ENCODE measurements at places on chromosomes 3 and 15. TPM values are rescaled to one million over a fixed set of nuclear protein-coding genes. Genes with fewer than 3 reads are reported as not detected.
A peak's percentile ranks its signal among the peaks of the same experiment; 100 is the strongest.

GRCh38 chr15:48643776-48644466 is 1.6 kb downstream of the FBN1 start:
- DNase-seq = peak; percentile 66

The ATP13A5 gene
- 0.70 TPM for polyA plus RNA-seq

The CDHR4 gene
- polyA plus RNA-seq = 0.15 TPM

The PP2D1 gene
- polyA plus RNA-seq = 0.17 TPM

The NOX5 gene
- 0.07 TPM for polyA plus RNA-seq

DNA sequence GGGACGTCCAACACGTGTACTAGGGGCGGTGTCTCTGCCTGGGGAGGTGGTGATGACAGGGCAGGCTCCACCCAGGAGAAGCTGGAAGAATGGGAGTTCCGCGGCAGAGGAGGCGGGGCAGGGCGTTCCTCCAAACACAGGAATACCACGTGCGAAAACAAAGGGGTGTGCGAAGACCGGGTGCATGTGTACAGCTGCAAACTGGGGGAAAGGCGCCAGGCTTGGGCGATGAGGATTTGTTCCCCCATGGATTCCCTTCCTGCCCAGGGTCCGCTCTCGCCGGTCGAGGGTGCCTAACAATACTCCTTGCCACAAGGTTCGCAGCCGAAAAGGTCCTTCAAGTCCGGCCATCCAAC is 500 bp upstream of the ZSCAN2 start:
- peak; percentile 90 for DNase-seq

The C15orf40 gene
- 12.2 TPM for polyA plus RNA-seq

GRCh38 chr15:27694506-27695087 is 404.5 kb downstream of the OCA2 start:
- DNase-seq = no peak

DNA sequence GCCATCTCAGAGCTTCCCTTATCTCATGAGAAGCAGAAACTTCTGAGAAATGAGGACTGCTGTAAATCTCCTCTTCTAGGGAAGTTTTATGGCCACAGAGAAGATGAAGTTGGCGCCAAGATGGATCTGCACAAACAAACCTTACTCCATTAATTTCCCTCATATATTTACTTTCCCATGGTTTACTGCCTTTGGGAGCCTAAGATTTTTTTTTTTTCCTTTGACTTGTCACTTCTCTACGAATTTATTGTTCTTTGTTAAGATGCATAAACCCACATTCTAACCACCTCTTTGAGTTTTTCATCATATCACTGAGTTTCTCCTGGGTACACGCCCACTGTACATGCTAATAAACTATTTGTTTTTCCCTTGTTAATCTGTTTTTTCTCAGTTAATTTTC is 21.5 kb upstream of the NPTN start:
- DNase-seq = no peak

The TMEM207 gene
- not detected for polyA plus RNA-seq

The ZNF80 gene
- polyA plus RNA-seq = not detected

- no peak for DNase-seq
Measured at GRCh38 chr3:170482199-170482598, 63.5 kb downstream of the CLDN11 start.

The CD96 gene
- polyA plus RNA-seq = 0.48 TPM

The PLD1 gene
- 12.4 TPM for polyA plus RNA-seq

GRCh38 chr3:51722362-51722761 is 15.5 kb downstream of the GRM2 start:
- no peak for DNase-seq

DNA sequence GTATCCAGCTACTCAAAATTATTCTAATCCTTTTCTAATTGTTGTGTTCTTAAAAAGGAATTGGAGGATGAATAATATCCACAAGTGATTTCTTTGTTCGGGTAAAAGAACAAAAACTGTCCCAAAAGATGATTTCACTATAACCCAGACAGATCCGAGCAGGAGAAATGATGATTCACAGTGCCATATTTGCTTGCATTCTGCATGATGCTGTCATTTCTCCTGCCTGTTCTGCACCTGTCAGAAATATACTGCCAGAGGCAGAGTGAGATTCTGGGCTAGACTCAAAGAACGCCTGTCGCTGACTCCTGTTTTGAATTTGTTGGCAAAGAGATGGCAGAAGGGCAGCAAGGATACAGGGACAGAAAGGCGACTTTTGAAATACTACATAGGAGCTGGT is 34.7 kb upstream of the SLC24A5 start:
- DNase-seq = peak; percentile 69

- no peak for DNase-seq
Measured at GRCh38 chr3:32500880-32501782, 1.5 kb downstream of the CMTM6 start.

The CCDC66 gene
- polyA plus RNA-seq = 24.5 TPM

GRCh38 chr15:91158415-91159394 is 58.6 kb downstream of the SV2B start:
- DNase-seq = no peak

GRCh38 chr15:96735632-96736240 is 405.2 kb downstream of the NR2F2 start:
- DNase-seq = no peak

- no peak for DNase-seq
Measured at GRCh38 chr15:47721676-47722075, 4.4 kb downstream of the SEMA6D start.

The PTX3 gene
- polyA plus RNA-seq = 5.2 TPM

DNA sequence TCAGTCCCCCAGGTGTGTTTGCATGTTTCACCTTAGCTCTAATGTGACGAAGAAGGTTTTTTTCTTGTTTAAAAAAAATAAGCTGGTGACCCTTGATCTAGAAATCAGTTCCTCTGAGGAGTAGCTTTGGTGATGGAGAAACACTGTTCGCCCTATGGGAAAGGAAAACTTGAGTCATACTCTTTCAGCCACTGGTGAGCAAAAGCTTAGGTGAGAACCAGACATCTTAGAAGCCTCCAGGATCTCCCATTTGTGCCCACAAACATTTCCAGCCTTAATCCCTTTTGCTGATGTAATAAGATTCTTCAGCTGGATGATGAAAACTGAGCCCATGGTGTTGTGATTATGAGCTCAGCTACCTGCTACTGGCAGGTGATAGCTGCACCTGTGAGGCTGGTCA is 37.8 kb downstream of the SLC27A2 start:
- no peak for DNase-seq

The LHFPL4 gene
- 0.19 TPM for polyA plus RNA-seq

DNA sequence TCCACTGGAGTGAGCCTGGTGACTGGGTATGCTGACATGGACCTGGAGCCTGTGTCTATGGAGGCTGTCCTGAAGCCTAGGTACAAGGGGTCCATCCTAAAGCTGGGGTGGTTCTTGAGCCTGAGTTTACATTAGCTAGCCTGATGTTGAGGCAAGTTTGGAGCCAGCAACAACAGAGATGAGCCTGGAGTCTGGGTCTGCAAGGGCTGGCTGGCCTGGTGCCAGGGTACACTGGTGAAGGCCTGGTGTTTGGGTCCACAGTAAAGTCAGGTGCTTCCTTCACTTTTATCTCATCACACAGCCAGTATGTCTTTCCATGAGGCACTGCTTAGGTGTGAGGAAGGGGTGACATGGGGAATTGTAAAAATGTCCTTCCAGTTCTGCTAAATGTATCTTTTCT is 49.5 kb downstream of the TP63 start:
- DNase-seq = no peak

- no peak for DNase-seq
Measured at GRCh38 chr3:176375519-176375918, 821.8 kb downstream of the TBL1XR1 start.

DNA sequence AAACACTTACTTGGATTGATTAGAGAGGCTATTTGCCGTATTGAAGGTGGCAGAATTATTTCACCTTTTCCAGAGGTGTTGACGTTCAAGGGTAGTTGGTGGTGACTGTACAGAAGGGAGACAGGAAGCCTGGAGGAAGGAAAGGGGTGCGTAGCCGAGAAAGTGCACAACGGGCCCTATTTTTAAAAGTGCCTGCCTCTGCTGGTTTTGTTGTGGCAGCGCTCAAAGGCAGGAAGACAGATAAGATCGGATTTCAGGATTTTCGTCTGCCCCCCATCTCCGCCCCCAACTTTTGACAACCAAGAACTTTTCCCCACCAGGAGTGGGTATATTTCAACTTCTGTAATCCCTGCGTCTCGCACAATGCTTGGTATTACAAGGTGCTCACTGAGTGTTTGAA is 38.5 kb downstream of the SMAD3 start:
- no peak for DNase-seq

GRCh38 chr3:179972881-179973423 is 63.8 kb downstream of the PEX5L start:
- no peak for DNase-seq

- no peak for DNase-seq
Measured at GRCh38 chr3:105842449-105842848, 26.4 kb downstream of the CBLB start.

DNA sequence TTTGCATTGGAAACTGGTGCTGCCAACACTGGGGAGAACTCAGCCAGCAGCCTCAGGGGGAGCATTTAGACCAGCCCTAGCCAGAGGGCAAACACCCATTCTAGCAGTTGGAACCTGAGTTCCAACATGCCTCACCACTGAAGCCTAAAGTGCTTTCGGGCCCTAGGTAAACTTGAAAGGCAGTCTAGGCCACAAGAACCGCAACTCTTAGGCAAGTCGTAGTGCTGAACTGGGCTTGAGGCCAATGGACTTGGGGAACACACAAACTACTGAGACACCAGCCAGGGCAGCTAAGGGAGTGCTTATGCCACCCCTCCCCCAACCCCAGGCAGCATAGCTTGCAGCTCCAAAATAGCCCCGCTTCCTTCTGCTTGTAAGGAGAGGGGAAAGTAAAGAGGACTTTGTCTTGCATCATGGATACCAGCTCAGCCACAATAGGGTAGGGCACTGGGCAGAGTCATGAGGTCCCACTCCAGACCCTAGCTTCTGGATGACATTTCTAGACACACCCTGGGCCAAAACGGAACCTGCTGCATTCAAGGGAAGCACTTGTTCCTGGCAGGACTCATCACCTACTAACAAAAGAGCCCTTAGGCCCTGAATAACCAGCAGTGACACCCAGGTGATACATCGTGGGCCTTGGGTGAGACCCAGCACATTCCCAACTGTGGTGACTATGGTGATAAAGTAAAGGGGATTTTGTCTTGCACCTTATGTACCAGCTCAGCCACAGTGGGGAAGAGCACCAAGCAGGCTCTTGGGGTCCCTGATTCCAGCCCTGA is 37.3 kb upstream of the TEX9 start:
- no peak for DNase-seq

GRCh38 chr3:129658110-129658843 is 51.8 kb upstream of the PLXND1 start:
- no peak for DNase-seq

DNA sequence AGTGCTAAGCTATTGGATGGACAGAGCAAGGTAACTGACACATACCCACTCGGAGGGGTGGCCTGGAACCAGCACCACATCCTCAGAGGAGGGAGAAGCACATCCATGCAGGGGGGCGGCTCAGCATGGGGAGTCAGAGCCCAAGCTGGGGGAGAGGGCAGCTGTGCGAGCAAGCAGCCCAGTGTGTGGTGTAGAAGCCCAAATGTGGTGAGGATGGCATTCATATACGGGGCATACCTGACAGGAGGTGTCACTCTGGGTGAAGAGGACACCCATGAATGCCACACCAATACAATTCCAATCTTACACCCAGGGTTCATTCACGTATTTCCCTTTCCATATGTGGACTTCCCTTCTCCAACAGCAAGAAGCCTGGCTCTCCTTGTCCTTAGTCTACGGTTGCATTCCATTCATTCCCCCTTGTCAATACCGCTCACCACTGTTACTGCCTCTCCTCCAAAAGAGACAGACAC is 58.7 kb upstream of the ACAN start:
- DNase-seq = no peak

DNA sequence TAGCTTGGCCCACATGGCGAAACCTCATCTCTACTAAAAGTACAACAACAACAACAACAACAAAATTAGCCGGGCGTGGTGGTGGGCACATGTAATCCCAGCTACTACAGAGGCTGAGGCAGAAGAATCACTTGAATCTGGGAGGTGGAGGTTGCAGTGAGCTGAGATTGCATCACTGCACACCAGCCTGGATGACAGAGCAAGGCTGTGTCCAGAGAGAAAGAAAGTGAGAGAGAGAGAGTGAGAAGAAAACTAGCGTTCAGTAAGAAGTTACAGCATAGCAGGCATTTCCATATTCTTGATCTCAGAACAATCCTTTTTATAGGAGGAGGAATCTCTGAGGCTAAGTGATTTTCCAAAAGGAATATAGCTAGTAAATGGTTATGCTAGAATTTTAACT is 1076.1 kb downstream of the AGBL1 start:
- DNase-seq = no peak

GRCh38 chr3:86785386-86785785 is 205.6 kb downstream of the VGLL3 start:
- DNase-seq = peak; percentile 71

DNA sequence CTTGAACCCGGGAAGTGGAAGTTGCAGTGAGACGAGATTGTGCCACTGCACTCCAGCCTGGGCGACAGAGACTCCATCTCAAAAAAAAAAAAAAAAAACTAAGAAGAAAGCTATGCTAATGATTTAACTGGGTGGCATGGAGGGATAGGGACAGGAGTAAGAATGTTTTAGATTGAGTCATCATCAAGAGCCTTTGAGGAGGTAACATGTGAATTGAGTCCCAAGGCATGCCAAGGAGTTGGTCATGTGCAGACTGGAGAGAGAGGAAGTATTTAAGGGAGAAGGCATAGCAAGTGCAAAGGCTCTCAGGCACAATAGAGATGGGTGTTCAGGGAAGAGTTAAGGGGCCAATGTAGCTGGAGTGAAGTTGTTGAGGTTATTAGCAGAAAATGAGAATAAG is 9.1 kb downstream of the BNC1 start:
- DNase-seq = no peak

The CYP19A1 gene
- polyA plus RNA-seq = 1.0 TPM

The TRAIP gene
- 4.8 TPM for polyA plus RNA-seq

GRCh38 chr15:52112203-52112750 is 298 bp downstream of the BCL2L10 start:
- DNase-seq = peak; percentile 17

- DNase-seq = no peak
Measured at GRCh38 chr3:114370537-114371174, 76.8 kb downstream of the TIGIT start.

GRCh38 chr3:172286548-172287148 is 161.6 kb downstream of the GHSR start:
- DNase-seq = no peak

GRCh38 chr15:55289011-55289745 is 435 bp downstream of the RAB27A start:
- peak; percentile 40 for DNase-seq

DNA sequence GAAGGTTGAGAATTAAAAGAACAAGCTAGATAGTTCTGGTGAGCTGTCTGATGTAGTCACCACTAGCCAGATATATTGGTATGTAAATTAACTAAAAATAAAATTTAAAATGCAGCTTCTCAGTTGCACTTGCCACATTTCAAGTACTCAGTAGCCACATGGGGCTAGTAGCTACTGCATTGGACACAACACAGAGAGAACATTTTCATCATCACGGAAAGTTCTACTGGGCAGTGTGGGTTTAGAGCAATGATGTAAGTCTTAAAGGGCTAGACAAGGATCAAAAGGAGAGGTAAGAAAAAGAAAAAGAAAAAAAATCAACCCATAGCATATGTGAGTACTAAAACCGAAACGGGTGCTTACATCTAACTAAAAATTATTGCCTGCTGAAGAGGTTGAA is 282.4 kb upstream of the LRRFIP2 start:
- DNase-seq = no peak

All from muscle of leg (tissue), 16 donors.